NCI-H1436 (cell line): ENCODE measurements at places on chromosomes 11 and 22.

DNA sequence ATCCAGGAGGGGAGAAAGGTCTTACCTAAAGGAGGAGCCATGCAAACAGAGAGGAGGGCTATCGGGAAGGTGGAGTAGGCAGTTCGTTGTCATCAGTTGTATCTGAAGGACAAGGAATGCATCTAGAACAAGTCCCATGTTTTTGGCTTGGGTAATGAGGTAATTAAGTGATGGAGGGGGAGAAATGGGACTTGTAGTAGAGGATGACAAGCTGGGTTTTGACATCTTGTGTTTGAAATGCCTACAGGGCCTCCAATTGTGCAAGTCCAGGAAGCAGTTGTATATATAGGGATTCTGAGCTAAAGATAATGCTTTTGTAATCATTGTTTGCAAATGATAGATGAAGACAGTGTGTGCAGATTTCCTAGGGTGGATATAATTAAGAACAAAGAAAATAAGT, 622.8 kb downstream of the NTM start:
- no peak for DNase-seq

DNA sequence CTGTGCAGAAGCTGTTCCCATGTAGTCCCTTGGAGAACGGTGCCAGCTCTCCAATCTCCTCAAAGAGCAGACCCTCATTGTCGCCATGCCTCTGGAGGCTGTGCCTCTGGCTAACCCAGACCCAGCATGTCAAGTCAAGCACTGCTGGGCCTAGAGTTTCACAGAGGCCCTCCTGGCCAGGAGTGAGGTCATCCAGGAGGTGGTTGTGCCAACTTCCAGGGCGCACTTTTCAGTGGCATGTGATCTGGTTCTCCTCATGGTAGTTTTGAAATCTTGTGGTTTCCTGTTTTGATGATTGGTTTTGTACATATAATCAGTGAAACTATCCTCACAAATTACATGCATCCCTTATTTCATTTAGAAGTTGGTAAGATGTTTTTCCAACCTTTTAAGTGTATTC, 78.9 kb downstream of the PPFIBP2 start:
- no peak for DNase-seq

DNA sequence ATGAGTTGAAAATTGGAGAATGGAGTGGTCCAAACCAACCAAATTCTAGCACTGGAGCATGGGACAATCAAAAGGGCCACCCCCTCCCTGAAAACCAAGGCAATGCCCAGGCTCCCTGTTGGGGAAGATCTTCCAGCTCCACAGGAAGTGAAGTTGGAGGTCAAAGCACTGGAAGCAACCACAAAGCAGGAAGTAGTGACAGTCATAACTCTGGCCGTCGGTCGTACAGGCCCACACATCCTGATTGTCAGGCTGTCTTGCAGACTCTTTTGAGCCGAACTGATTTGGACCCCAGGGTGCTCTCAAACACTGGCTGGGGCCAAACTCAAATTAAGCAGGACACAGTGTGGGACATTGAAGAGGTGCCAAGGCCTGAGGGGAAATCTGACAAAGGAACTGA, 80.5 kb upstream of the ADSL start:
- DNase-seq, result no peak

DNA sequence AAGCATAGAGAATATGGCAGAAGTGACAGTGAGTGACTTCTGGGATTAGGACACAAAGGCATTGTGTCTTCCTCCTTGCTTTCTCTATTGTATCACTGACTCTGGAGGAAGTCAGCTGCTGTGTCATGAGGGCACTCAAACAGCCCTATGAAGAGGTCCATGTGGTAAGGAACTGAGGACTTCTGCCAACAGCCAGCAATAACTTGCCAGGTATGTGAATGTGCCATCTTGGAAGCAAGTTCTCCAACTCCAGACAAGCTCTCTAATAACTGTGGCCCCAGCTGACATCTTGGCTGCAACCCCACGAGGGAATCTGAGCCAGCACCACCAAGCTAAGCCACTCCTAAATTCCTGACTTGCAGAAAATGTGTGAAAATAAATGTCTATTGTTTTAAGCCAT, 83.6 kb upstream of the ZBED5 start:
- DNase-seq, result no peak

DNA sequence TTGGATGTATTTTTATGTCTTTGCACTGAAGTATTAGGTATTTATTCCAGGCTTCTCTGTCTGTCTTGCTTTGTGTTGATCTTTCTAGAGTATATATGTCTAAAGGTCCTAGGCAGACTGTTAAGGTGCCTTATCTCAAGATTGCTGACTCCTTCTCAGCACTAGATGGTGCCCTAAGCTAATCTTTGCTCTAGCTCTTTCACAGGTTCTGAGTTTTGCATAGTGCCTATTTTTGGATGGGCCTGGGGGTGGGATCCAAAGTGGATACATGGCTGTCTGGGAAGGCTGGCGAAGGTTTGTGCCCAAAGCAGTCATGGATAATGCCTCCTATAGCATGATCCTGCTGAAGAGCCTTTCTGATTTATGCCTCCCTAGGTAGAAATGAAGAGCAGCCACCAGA, 154.9 kb downstream of the TRPC6 start:
- no peak for DNase-seq

DNA sequence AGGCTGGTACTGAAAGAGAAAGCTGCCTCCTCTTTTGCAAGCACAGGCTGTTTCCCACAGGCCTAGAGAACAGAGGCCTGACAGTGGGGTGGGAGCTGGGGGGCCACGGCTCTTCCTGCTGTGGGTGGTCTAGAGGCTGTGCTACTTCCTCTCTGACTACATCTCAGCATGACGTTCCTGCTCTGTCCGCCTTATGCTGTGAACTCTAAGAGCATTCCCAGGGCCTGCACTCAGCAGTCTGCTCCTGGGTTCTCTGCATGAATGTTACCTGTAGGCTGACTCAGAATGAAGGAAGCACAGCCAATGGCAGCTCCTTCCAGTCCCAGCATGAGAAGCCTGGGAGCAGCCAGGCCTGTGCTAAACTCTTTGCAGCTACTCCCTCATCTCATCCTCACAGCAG, 534.3 kb downstream of the NTM start:
- DNase-seq, result no peak

- no peak for DNase-seq
These were observed 37.8 kb downstream of the PAMR1 start for GRCh38 chr11:35487532-35488078.

- no peak for DNase-seq
These were observed 44.0 kb downstream of the TP53I11 start for GRCh38 chr11:44906649-44907048.

DNA sequence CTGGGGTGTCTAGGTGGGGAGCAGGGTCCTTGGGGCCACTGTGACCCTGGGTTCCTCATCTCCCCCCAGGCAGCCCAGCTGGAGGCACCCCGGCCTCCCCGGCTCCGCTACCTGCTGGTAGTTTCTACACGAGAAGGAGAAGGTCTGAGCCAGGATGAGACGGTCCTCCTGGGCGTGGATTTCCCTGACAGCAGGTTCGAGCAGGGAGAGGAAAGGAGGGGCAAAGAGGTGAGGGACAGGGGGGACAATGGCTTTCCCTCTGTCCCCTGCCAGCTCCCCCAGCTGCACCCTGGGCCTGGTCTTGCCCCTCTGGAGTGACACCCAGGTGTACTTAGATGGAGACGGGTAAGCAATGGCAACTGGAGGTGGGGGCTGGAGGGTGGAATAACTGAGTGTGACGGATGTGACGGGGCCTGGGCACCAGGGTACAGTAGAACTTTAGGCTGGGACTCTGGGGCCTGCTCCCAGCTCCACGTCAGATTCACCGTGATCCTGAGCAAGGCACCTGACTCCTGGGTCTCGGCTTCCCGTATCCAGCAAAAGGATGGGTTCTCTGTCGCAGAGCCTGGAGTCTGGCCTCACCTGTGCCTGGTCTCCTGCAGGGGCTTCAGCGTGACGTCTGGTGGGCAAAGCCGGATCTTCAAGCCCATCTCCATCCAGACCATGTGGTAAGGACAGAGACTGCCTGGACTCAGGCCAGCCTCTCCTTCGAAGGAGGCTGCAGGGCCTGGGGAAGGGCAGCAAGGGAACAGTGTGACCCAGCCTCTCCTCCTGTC, 3.6 kb downstream of the SSH3 start:
- no peak for DNase-seq

- no peak for DNase-seq
These were observed 9.6 kb downstream of the CYB561A3 start for GRCh38 chr11:61352038-61352437.

DNA sequence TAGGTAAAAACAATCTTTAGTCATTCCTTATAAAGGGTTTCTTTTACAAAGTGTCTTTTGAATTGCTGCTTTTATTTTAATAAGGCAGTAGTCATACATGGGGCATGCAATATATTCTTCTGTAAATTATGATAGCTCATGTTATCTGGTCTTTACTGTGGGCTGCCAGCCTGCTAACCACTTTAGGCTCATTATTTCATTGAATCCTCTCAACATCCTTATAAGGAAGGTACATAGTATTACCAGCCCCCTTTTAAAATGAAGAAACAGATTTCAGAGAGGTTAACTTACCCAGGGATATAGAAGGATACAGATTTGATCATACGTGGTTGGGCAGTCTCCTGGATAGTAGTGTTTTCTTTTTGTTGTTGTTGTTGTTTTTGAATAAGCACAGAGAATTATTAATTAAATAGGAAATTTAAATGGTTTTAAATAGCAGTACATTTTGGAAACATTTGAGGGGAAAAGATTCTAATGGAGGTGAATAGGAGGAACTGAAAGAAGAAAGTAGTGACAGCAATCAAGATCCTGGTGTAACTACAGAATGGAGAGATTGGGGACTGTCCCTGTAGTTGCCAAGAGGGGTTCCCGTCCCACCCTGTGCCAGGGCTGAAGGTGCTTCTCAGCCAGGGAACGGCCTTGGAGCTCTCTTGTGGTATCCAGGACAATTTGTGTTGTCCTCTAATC, 21.0 kb downstream of the SPECC1L start:
- DNase-seq, result no peak

GRCh38 chr11:65650547-65651338, 12.0 kb downstream of the RELA start:
- DNase-seq, result no peak

DNA sequence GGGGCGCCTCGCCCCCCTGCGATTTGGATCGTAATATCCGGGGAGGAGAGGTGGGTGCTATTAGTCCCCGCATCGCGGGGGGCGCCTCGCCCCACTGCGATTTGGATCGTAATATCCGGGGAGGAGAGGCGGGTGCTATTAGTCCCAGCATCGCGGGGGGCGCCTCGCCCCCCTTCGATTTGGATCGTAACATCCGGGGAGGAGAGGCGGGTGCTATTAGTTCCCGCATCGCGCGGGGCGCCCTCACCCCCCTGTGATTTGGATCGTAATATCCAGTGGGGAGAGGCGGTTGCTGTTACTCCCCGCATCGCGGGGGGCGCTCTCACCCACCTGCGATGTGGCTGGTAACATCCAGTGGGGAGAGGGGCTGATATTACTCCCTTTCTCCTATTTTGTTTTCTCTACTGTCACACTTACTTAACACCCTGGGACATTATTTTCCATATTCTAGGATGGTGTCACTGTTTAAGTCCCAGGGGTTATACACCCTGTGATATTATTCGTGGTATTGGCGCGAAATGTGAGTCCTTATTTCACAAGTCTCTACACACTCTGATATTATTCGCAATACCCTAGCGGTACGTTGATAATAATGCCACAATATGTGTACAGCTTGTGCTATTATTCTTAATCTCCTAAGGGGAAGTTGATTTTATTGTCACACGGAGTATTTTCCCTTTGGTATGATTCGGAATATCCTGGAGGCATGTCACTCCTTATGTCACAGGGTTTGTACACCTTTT, 57.8 kb upstream of the ALDH3B2 start:
- peak; percentile 41 for DNase-seq

- no peak for DNase-seq
These were observed 31.6 kb upstream of the WNT11 start for GRCh38 chr11:76237914-76238313.

DNA sequence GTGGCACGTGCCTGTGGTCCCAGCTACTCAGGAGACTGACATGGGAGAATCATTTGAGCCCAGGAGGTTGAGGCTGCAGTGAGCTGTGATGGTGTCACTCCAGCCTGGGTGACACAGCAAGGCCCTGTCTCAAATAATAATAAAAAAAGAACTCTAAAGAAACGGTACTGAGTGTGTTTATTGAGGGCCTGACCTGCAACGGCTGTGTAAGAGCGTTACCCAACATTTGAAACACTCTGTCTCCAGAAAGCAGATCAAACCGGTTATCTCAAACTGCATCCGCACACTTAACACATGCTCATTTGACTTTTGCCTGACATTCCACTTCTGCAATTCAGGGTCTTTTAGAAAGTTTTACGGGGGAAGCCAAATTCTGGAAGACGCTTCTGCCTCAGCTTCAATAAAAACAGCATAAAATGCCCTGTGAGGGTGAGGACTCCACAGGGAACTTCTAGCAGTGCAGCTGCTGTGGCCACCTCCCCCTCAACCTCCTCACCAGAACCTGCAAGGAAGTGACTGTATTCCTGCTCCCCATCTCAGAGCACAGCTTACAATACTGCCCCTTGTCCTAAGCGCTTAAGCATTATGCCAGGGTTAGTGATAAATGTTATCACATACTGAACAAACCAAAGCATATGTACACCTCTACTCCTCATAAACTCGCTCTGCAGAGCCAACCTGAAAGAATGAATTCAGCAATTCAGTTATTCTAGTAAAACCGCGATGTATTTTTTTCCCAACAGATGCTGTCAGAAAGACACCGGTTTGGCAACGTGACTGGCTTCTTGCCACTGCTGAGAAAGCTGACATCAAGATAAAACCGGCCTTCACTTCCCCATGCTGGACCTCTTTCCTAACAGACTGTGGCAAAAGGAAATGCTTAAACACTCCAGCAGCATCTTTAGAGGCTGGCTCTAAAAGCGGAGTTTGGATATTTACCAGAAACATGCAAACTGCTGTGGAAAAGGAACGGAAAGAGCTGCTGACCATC, 52.2 kb downstream of the PRDM10 start:
- no peak for DNase-seq

- no peak for DNase-seq
These were observed at the start of gene OR56A5 for GRCh38 chr11:5968394-5968793. TSS of gene OR56A5 (minus strand) at chr11:5968494. CDS start at chr11:5968494, 0 bp downstream.

DNA sequence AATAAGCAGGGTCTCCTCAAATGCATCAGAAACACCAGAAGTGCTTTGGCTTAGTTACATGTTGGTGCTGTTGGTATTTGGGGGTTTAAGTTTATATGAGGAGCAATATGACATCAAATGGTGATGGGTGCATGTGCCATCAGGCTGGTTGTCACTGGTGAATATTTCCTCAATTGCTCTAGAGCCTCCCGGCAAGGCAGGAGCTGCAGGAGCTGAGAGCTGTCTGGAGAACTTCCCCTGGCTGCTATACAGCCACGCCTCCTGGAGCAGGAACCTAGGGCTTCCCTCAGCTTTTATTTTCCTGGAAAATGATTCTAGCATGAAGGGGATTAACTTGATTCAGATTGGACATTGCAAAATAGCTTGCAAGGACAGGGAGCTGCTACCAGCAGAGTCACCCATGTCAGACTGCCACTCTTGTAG, 15.8 kb downstream of the IGLL5 start:
- no peak for DNase-seq

DNA sequence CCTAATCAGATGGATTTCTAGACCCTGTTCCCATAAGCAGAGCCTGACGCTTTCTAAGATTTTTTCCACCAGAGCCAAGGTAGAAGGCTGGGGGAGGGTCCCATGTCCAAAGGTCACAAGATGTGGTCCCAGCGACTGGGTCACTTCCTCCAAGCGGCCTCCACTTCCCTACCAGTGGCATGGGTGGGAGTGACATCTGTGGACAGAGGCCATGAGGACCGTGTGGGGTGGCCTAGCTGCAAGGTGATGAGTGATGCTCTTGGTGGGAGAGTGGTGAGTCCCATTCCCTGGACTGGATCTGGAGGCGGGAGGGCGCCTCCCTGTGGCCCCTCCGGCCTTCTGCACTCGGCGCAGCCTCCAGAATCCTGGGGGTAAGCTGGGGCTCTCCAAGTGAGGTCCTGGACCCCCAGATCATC, 32.4 kb upstream of the PRR5 start:
- DNase-seq, result no peak
